ENCODE measurements at places on chromosomes 2 and 18.

- no peak for DNase-seq
Observed at GRCh38 chr2:169649278-169649677, 44.9 kb downstream of the CFAP210 start.

DNA sequence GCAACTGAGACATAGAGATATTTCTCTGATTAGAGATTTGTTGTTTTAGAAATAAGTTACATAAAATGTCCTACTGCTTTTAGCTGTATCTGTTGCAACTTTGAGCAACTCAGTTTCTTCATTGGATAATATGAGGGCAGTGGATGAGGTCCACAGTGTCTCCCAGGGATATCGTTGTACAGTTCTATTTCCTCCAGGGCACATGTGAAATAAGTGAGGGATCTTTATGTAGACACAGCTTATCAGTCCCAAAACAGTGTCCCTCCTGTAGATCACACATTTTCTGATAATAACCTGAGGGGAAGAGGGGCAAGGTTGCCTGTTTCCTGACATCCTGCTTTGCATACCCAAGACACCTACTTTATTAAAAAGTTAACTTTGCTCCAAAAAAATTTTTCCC lies 1231.2 kb upstream of the ZEB2 start:
- DNase-seq, result no peak

DNA sequence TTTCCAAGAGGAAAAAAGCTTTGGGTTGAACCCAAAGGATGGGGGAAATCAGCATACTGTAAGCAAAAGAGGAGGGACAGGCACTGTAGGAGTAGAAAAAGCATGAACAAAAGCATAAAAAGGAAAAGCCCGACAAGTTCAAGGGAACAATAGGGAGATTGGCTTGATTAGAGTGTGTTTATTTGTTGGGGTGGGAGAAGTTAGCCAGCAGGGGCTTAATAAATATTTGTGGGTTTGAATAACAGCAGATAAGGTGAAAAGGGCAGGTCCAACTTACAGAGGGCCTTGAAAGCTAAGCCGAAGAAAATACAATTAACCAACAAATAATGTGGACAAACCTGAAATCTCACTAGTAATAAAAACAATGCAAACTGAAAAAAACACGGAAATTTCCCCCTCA lies 126.7 kb downstream of the THADA start:
- DNase-seq, result no peak

DNA sequence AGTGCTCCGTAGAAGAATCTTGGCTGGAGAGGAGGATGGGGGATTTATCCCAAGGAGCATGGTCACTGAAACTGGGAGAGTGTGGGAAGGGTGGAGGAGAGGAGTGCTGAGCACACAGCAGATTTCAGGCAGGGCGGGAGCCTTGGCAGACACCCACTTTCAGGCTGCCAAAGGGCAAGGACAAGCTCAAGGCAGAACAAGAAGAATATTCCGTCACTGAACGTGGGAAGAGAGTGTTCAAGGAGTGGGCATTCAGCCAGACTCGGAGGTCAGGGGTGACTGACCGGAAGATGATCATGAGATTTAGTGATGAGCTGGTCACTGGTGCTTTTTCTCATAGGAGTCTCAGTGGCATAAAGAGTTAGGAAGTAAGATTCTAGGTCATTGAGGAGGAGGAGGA lies 136.2 kb upstream of the RASGRP3 start:
- DNase-seq, result no peak

- DNase-seq, result no peak
Observed at GRCh38 chr2:96831679-96832078, 12.1 kb downstream of the ANKRD23 start.

DNA sequence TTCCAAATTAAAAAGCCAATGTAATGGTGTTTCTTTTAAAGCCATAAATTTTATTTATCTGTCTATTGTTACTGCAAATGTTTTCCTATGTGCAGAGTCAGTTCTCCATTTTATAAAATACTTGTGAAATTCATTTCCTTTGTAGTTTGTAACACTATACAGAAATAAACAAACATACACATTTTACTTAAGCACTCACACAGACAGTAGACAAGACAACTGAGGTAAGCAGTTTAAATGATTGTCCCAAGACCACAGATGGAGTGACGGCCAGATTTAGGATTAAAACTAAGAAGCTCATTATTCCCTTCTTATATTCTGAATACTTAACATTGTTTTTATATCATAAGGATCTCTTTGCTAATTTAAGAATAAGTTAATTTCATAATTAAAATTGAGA lies 100.9 kb downstream of the BAZ2B start:
- no peak for DNase-seq

- no peak for DNase-seq
Observed at GRCh38 chr2:133135035-133135654, 433.1 kb downstream of the NCKAP5 start.

DNA sequence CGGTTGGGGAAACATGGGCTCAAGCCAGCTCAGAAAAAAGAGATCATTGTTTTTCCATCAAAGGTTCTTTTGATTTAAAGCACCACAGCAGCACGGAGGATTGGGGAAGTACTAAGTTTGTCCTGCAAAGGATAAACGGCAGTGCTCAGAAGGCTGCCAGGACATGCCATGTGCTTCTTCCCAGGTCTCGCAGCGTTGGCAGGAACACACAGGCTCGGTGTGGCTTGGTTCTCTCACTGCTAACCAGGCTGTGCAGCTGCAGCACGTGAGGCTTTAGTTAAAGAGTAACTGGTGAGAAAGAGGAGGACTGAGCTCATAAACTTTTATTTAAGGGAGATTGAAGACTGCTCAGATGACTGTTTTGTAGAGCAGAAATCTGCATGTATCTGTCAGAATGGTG lies 264.3 kb downstream of the TSN start:
- no peak for DNase-seq

- DNase-seq, result no peak
Observed at GRCh38 chr2:105194022-105194675, 47.4 kb upstream of the GPR45 start.

DNA sequence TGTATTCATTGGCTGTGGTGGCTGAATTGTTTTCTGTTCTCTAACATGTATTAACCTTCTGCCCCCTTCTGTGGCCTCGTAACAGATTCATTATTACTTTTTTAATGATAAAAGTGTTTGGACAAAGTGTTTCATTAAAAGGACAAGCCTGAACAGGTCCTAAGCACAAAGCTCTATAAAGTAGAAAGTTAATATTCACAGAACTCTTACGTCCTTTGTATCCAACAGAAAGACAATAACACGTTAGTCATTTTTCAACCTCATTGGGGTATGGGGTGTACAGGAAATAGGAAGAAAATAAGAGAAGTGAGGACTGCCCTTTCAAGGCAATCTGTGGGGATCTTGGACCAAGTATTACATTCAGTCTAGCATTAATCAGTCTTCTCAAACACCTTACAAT lies 105.5 kb upstream of the RGPD4 start:
- no peak for DNase-seq

DNA sequence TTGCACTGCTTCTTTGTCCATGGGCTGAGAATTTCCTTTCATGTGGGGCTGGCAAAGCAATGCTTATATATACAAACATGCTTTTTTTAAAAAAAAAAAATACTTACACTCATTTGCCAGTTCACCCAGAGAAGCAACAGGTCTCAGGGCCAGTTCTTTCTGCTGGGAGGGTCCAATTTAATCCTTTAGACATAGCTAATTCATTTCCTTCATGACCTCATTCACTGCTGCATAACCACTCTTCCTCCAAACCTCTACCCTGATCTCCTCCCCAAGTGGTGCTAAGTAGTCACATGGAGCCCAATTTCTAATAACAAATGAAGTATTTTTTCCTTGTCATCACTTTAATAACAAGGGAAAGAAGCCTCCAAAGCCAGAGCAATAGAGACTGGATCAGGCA lies 17.1 kb upstream of the TMEM178A start:
- DNase-seq, result no peak

GRCh38 chr2:62658891-62659290 lies 46.6 kb upstream of the EHBP1 start:
- DNase-seq, result no peak

DNA sequence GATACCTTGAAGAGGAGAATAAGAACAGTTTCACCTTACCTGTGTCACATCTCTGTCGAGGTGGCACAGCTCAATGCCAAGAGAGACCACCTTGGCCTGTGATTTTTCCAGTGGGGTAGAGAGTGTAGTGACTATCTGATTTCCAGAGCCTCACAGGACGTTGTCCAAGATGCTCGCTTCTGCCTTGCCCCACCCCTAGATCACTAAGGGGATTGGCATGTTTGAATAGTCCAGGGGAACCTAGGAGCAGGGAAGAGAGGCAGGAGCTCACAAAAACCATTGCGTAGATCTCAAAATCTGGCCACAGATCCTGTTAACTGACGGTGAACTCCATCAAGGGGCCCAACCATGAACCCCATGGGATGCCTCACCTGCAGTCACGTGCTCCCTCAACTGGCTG lies 24.2 kb downstream of the TMEM178A start:
- no peak for DNase-seq

DNA sequence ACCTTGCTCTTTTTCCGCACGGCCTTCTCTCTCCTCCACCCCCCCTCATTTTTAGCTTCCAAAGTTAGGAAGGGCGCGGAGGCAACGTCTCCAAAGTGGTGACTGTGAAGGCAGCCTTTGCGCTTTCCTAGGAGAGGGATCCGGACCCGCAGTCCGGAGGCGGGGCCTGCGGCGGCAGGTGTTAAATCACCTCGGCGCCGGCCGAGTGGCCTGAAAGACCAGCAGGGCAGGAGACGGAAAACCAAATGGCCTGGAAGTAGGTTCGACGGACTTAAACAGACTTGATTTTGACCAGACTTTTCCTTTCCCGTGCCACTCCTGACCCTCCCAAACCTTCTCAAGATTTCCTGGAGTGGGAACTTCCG lies 615 bp downstream of the GORASP2 start:
- no peak for DNase-seq

DNA sequence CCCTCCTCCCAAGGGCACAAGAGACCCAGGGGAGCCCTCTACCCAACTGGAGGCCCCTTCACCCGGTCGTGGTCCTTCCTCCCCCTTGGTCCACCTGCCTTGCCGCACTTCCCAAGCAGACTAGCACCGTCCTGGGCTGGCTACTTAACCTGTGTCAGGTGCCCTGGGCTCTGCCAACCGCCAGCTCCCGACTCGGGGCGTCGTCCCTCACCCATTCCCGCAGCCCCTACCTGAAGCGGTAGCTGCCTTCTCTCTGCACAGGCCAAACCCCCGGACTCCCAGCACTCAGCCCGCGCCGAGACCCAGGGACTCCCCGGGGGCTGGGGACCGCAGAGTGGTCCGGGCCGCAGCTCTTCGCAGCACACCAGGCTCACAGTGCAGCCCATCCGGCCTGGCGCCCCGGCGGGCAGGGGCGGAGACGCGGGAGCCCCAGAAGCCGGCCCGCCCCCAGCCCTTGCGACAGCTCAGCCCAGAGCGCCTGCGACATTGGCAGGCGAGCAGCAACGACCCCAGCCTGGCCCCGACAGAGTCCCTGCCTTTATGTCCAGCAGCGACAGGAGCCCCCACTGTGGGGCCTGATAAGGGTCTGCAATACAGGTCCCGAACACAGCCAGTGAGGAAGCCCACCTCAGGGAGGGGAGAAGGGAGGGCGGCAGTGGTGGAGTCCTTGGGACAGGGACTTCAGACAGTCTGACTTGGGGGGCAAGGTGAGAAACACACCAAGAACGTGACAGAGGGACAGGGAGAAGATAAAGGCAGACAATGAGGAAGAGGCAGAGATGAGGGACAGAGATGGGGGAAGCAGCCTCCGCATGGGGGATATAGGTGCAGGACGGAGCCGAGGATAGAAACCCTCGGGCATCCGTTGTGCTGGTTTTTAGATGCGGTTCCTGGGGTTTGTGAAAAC lies 31.0 kb upstream of the TNS1 start:
- DNase-seq, result no peak

- no peak for DNase-seq
Observed at GRCh38 chr18:57915248-57915647, 112.1 kb upstream of the ATP8B1 start.

GRCh38 chr18:49656073-49656692 lies 94.3 kb downstream of the LIPG start:
- DNase-seq, result no peak

DNA sequence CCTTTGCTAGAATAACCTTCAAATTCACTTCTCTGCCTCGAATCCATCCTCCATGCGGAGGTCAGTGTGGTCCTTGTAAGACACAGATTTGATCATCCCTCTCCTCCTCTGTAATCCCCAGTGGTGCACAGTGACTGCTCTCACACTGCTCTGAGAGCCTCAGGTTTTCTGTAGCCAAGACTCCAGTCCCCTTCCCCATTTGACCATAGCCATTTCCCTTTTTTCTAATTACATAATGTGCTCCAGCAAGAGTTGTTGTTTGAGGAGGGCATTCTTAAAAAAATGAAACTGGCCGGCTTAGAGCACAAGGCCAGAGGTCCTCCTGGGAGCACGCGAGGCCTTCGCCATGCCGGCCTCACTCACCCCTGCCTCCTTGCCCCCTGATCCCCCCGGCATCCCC lies 34.7 kb upstream of the LPIN1 start:
- DNase-seq, result no peak

DNA sequence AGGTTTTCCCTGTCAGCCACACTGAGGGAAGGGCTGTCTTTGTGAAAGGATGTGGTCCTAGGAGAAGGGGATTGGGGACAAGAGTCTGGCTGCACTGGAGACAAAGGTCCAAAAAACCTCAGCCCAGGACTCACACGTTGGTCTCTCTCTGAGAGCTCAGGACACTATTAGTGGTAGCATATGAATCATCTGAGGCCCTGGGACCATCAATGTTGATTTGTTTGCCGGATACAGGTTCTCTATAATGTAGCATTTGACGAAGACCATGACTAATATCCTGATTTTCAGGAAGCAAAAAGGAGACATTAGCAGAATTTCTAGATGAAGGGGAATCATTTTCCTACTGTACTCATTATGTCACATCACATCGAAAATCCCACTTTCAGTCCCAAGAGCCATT lies 22.2 kb upstream of the DNAH6 start:
- no peak for DNase-seq

- DNase-seq, result no peak
Observed at GRCh38 chr2:6470518-6470917, 395.2 kb downstream of the CMPK2 start.

- DNase-seq, result no peak
Observed at GRCh38 chr2:30265052-30266015, 34.0 kb downstream of the LBH start.

DNA sequence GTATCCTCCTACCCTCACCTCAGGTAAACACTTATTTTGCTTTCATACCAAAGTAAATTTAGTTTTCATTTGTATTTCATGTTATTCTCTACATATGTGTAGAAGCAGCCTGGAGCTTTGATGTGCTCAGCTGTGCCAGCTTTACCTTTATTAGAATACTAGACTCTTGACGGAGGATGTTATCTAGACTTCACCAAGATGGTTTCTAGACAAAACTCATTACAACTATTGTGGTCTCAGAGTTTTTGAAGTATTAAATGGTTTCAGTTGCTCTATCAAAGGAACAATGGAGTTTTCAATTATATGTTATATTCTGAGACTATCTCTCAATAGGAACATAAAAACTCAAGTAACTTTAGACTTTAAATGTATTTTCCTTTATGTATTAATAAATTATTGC lies 5.0 kb upstream of the IL18RAP start:
- DNase-seq, result no peak

DNA sequence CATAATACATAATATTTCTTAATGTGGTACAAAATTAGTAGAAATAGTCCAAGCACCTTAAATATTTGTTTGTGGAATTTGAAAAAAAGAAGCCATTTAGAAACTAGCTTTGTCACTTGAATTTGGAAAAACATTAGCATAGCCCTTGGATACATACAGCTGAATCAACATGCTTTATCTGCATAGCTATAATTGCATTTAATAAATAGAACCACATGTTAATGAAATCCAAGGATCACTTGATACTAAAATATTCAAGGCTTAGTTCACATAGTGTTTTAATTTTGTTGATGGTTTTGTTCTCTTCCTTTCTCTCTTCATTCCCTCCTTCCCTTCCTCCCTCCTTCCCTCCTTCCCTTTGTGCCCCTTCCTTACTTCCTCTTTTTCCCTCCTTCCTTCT lies 169.4 kb upstream of the NRXN1 start:
- no peak for DNase-seq
